ENCODE measurements at places on chromosomes 1 and 21. TPM values are rescaled to one million over a fixed set of nuclear protein-coding genes. Genes with fewer than 3 reads are reported as not detected.

DNA sequence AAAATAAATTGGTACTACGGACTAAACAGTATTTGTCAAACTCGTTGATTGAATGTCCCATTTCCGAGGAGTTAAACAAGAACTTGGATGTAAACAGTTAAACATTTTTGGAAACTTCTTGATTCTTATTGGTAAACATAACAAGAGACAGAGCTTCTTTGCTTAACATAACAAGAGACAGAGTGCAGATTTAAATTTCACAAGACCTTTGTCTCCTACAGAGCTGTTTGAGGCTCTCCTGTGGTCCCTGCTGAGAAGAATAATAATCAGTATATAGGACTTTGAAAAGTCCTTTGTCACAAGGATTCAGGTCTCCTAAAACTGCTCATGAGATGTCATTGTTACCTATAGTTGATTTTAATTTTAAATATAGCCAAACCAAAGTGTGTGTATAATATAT lies 170.6 kb upstream of the C21orf91 start:
- no peak overlapping the region for H3K27ac ChIP-seq
- H3K36me3 ChIP-seq: no peaks in the 10 kb centered on the region
- no peaks in the 10 kb centered on the region for H3K4me1 ChIP-seq
- H3K27me3 ChIP-seq: no peaks in the 10 kb centered on the region
- no peak overlapping the region for H3K4me3 ChIP-seq

GRCh38 chr21:36700971-36701755 lies 2.2 kb downstream of the SIM2 start:
- H3K27me3 ChIP-seq: peaks cover 96% of the 10 kb centered on the region
- H3K36me3 ChIP-seq: no peaks in the 10 kb centered on the region
- no peak for DNase-seq

Gene KRTAP19-7
- total RNA-seq: not detected

Gene NECTIN4
- not detected for total RNA-seq

Gene SPRR2G
- not detected for total RNA-seq

Gene KCNK1
- 2.8 TPM for total RNA-seq

Gene IL19
- total RNA-seq: not detected

Data from sigmoid colon (tissue), 7 donors.